ENCODE measurements at places on chromosomes 5 and 9. TPM values are rescaled to one million over a fixed set of nuclear protein-coding genes. Genes with fewer than 3 reads are reported as not detected.

DNA sequence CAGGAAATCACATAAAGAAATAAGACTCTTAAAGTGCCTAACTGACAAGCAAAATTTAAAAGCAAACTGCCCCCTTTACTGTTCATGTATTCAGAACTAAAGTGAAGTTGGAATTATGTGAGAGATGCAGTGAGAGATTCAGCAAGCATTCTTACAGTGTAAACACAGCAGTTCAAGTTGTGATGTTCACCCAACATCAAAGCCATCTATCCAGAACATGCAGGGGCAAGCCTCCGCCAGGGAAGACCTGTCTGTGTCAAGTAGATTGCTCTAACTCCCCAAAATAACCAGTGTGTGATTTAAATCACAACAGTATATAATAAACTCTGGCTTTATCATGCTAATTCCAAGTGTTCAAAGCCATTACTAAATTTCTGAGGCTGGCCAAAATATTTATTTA, 233.3 kb downstream of the BNC2 start:
- H3K4me1 ChIP-seq = no peaks in the 10 kb centered on the region
- no peaks in the 10 kb centered on the region for H3K27me3 ChIP-seq
- DNase-seq = no peak
- no peak overlapping the region for H3K4me3 ChIP-seq
- no peak overlapping the region for H3K27ac ChIP-seq
- no peaks in the 10 kb centered on the region for H3K36me3 ChIP-seq

DNA sequence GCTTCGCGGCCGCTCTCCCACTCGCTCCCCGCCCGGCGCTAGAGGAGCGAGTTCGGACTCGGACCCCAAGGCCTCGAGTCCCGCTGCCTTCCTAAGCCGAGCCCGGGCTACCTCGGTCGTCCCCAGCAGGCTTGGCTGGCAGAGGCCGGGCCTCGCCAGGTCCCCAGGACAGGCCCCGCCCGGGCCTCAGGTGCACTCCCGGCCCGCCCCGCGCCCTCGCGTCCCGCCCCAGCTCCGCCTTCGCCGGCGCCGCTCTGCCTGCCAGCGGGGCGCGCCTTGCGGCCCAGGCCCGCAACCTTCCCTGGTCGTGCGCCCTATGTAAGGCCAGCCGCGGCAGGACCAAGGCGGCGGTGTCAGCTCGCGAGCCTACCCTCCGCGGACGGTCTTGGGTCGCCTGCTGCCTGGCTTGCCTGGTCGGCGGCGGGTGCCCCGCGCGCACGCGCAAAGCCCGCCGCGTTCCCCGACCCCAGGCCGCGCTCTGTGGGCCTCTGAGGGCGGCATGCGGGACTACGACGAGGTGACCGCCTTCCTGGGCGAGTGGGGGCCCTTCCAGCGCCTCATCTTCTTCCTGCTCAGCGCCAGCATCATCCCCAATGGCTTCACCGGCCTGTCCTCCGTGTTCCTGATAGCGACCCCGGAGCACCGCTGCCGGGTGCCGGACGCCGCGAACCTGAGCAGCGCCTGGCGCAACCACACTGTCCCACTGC, at the start of gene SLC22A5:
SLC22A5 (plus strand) TSS at position 237 of the 707 bp plus-strand sequence; CDS start at position 500, 263 bp downstream.
- DNase-seq = peak; percentile 72
- H3K4me3 ChIP-seq = peak within 1 kb of the TSS; percentile 77
- H3K27me3 ChIP-seq = no peaks in the 10 kb centered on the region
- peaks cover 22% of the 10 kb centered on the region for H3K4me1 ChIP-seq
- peak within 1 kb of the TSS; percentile 68 for H3K27ac ChIP-seq
- H3K36me3 ChIP-seq = no peaks in the 10 kb centered on the region

- H3K27ac ChIP-seq = peak overlapping the region; percentile 93
- H3K4me1 ChIP-seq = peaks cover 92% of the 10 kb centered on the region
- H3K36me3 ChIP-seq = peaks cover 39% of the 10 kb centered on the region
- peak overlapping the region; percentile 66 for H3K4me3 ChIP-seq
- H3K27me3 ChIP-seq = no peaks in the 10 kb centered on the region
- DNase-seq = no peak
Observed at GRCh38 chr5:131281133-131281867, 17.4 kb downstream of the CDC42SE2 start.

DNA sequence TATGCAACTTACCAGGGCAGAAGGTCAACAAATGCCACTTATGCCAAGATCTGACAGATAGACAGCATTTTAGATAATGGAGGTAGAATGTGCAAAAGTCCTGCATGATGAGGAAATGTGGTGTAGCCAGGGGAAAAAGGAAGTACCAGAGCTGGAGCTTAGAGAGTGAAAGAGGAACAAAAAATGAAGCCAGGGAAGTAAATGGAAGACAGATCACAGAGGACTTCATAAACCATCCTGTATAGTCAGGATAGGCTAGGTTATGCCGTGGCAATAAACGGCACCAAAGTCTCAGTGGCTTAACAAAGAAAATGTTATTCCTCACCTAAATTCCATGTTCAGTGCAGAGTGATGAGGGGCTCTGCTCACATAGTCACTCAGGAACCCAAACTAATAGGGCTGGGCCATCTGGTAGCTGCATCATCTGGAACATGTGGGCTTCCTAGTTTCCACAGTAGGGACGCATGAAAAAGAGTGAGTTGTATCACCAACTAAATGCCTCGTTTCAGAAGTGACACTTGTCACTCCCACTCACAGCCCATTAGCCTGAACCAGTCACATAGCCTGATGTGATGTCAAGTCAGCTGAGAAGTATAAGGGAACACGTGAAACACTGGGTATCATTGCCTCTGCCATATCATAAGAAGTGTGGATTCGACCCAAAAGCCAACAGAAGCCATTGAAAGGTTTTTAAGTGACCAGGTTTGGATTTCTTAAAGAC, 70.3 kb downstream of the SH3RF2 start:
- H3K36me3 ChIP-seq = no peaks in the 10 kb centered on the region
- no peak overlapping the region for H3K27ac ChIP-seq
- DNase-seq = no peak
- no peak overlapping the region for H3K4me3 ChIP-seq

The SLC36A3 gene
- not detected for total RNA-seq

GRCh38 chr5:173791878-173792277, 96.3 kb upstream of the CPEB4 start:
- no peak overlapping the region for H3K27ac ChIP-seq
- no peak for DNase-seq
- no peaks in the 10 kb centered on the region for H3K27me3 ChIP-seq

DNA sequence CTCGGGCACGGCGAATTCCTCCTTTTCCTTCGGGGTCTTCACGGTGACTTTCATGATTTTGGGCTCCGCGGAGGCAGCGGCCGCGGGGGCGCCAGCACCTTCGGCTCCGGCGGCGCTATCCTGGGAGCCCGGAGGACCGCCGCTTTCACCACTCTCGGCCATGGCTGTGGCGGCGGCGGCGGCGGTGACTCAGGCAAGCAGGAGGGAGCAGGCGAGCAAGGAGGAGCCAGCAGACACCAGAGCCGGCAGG, 315 bp downstream of the UBQLN1 start:
- peaks cover 19% of the 10 kb centered on the region for H3K36me3 ChIP-seq
- H3K27ac ChIP-seq = peak overlapping the region; percentile 98
- no peaks in the 10 kb centered on the region for H3K27me3 ChIP-seq
- peak overlapping the region; percentile 89 for H3K4me3 ChIP-seq

DNA sequence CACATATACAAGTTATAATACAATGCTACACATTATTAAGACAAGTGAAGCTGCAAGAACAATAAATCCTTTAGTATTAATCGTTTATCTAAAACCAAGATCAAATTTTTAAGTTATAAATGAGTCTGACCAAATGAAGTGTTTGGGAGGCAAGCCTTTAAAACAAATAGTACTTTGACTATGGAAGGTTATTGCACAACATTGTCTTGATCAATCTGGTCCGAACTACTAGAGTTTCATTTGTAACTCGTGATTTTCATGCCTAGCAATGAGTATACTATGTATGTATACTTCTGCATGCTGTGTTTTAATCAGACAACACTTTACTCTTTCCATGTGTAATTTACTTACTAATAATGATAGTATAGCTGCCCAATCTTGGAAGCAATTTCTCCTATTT, 87.2 kb upstream of the GOLGA1 start:
- H3K27ac ChIP-seq = no peak overlapping the region
- DNase-seq = no peak
- peaks cover 12% of the 10 kb centered on the region for H3K36me3 ChIP-seq
- no peak overlapping the region for H3K4me3 ChIP-seq
- H3K27me3 ChIP-seq = no peaks in the 10 kb centered on the region

GRCh38 chr9:107067739-107068416, 204.9 kb downstream of the ZNF462 start:
- H3K27ac ChIP-seq = no peak overlapping the region
- no peak for DNase-seq
- no peaks in the 10 kb centered on the region for H3K27me3 ChIP-seq
- H3K4me3 ChIP-seq = no peak overlapping the region

GRCh38 chr5:82924226-82925060, 152.8 kb downstream of the TMEM167A start:
- no peaks in the 10 kb centered on the region for H3K27me3 ChIP-seq
- no peaks in the 10 kb centered on the region for H3K36me3 ChIP-seq
- H3K27ac ChIP-seq = no peak overlapping the region
- no peaks in the 10 kb centered on the region for H3K4me1 ChIP-seq
- no peak overlapping the region for H3K4me3 ChIP-seq
- no peak for DNase-seq

DNA sequence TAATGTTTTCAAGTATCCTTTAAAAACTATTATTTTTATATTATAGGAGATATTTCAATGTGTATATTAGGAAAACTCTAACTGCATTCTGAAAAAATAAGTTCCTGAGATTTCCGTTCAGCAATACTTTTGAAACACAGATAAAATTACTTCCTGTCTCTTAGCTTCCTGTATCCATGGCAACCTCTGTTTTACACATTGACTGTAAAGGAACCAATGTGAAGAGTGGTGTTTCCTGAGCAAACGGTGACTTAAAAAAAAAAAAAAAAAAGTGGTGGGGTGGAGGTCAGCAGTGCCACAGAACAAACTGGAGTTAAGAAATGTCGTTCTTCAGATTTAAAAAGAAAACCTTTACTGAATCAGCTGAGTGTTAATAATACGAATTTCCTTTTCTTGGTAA, at the start of gene LRRC70:
LRRC70 (plus strand) TSS at position 280 of the 400 bp plus-strand sequence. CDS start 620 bp downstream, outside the sequence.
- H3K4me1 ChIP-seq = peaks cover 32% of the 10 kb centered on the region
- no peak for DNase-seq
- H3K27me3 ChIP-seq = no peaks in the 10 kb centered on the region

DNA sequence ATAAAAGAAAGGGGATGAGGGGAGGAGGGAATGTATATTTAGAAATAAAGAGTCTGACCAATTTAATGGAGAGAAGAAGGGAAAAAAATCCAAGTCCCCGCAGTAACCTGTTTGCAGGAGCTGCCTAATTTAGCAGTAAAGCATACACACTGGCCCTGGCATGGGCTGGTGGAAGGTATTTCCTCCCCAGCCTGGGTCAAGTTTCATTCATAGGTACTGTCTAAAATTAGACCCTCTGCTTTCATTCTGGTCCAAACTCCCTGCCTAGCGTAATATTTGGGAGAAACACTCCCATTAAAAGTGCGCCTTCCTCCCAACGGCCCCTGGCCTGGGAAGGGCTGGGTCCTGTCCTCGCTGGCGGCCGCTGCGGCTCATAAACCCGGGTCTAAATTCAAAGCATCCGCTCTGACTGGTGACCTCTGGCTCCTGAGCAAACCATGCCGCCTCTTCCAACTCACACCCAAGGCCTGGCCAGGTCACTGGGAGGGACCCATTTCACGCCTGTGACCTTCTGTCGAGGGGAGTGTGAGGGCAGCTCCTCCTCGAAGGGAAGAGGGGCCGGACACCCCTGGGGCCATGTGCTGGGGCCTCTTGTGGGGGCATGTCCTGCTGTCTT, 123.2 kb downstream of the FGF18 start:
- no peak overlapping the region for H3K27ac ChIP-seq
- no peak overlapping the region for H3K4me3 ChIP-seq
- no peaks in the 10 kb centered on the region for H3K4me1 ChIP-seq
- H3K27me3 ChIP-seq = peaks cover 19% of the 10 kb centered on the region
- no peaks in the 10 kb centered on the region for H3K36me3 ChIP-seq

GRCh38 chr9:79651251-79651795, 79.6 kb downstream of the TLE4 start:
- no peak for DNase-seq
- H3K4me3 ChIP-seq = no peak overlapping the region
- H3K36me3 ChIP-seq = peaks cover 9% of the 10 kb centered on the region
- no peak overlapping the region for H3K27ac ChIP-seq
- H3K4me1 ChIP-seq = no peaks in the 10 kb centered on the region

The PDZD2 gene
- total RNA-seq = 0.25 TPM

The IFNA14 gene
- total RNA-seq = not detected

- no peak overlapping the region for H3K4me3 ChIP-seq
- no peaks in the 10 kb centered on the region for H3K36me3 ChIP-seq
- H3K27me3 ChIP-seq = peaks cover 10% of the 10 kb centered on the region
- no peak for DNase-seq
- no peaks in the 10 kb centered on the region for H3K4me1 ChIP-seq
Observed at GRCh38 chr9:131101207-131101964, 5.1 kb downstream of the AIF1L start.

The PRRC2B gene
- total RNA-seq = 171 TPM

DNA sequence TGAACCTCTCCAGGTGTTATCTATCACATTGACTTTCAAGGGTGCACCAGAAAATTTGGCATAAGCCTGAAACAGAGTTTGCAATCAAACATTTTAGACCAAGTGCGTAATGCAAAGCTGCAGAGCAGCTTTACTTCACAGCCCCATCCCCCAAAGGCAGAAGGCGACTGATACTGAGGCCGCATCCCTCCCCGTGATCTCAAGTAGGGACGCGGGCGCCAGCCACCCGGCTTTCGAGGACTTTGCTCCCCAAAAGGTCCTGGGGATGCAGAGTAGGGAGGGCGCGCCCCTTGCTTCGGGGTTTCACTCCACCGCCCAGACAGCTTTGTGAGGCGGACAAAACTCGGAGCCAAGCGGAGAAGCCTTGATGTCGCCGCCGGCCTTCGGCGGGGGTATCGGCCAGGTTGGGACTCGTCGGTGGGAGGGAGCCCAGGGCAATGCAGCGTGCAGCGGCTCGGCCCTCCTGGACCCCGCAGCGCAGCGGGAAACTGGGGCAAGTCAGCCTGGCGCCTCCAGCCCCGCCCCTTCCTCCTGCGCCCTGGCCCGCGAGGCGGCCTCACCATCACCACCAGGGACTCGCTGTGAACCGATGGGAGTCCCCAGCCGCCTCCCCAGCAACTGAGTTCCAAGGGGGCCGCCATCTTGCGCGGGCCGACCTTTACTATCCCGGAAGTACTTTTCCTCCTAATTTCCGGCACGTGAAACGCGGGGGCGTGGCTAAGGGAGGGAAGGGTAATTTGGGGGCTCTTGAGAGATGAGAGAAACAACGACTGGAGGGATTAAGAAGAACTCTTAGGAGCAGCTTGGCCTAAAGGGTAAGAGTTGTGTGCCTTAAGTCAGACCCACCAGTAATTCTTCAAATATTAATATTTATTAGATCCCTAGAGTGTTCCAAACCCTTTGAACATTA, at the start of gene MTX3:
MTX3 (minus strand) TSS at position 665 of the 910 bp plus-strand sequence; CDS start at position 641, 24 bp downstream.
- peaks cover 40% of the 10 kb centered on the region for H3K4me1 ChIP-seq
- H3K36me3 ChIP-seq = peaks cover 19% of the 10 kb centered on the region
- peak; percentile 93 for DNase-seq
- no peaks in the 10 kb centered on the region for H3K27me3 ChIP-seq
- peak within 1 kb of the TSS; percentile 84 for H3K4me3 ChIP-seq
- peak within 1 kb of the TSS; percentile 92 for H3K27ac ChIP-seq

DNA sequence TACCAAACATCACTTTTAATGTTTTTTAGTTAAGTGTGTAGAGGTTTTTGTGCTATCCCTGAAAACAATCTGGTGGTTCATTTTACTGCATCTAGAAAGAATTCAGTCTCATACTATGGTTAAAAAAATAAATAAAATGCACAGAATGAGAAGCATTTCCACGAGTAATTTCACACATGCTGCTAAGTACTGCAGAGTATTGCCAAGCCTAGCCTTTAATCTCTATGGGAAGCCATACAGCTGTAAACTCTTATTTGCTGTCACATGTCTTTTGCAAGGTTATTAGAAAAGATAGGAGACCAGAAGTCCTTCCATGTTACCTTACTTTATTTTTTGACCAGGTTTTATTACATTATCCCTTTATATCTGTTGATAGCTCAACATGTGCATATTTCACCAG, 37.6 kb upstream of the MAN2A1 start:
- no peak overlapping the region for H3K27ac ChIP-seq
- peaks cover 28% of the 10 kb centered on the region for H3K4me1 ChIP-seq
- H3K27me3 ChIP-seq = no peaks in the 10 kb centered on the region
- DNase-seq = no peak
- no peak overlapping the region for H3K4me3 ChIP-seq

Data from activated naive CD4-positive, alpha-beta T cell treated with anti-CD3 and anti-CD28 coated beads for 36 hours (primary cell).